HT1080 (cell line): ENCODE measurements at places on chromosomes 13 and 19.

DNA sequence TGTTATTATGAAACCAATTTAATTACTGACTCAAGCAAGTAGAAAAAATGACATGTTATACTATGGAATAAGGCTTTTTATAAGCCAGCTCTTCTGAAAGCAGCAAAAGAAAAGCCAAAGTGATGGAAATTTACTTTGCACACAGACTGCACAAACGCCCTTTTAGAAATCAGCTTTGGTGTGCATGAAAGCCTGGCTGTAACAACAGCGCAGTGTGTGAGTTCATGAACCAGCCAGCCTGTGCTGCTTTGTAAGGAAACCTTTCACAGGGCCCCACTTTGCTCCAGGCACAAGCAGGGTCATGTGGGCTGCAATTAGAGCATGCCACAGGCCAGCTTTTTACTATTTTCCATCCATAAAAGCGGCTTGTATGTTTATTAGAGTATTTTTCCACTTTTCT is 13.6 kb upstream of the IFT88 start:
- DNase-seq = no peak

- DNase-seq = no peak
These were observed 55.1 kb downstream of the RAB20 start for GRCh38 chr13:110506396-110506795.

DNA sequence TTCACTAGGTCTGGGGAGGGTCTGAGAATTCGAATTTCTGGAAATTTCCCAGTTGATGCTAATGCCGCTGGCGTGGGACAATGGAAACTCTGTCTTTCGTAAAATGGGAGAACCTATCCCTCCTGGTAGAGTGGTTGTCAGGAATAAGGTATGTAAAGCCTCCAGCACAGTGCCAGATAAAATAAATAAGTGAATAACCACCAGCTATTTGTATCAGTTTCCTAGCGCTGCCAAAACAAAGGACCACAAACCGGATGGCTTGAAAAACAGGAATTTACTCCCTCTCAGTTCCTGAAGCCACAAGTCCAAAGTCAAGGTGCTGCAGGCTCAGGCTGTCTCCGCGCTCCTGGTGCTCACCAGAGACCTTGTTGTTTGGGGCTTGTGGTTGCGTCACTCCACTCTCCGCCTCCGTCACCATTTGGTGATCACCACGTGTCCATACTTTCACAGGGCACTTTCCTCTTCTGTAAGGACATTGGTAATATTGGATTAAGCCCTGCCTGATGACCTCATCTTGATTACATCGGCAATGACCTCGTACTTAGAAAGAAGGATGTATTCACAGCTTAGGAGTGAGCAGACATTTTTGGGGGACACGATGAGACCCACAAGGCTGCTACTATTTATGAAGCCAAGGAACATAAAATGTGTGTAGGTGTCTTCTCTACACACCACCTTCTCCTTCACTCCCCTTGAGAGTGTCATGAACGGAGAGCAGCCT is 428.5 kb downstream of the IRS2 start:
- no peak for DNase-seq

- no peak for DNase-seq
These were observed 248.8 kb downstream of the SLITRK5 start for GRCh38 chr13:87919956-87920355.
